ENCODE measurements at places on chromosomes 13 and 19.
A peak's percentile ranks its signal among the peaks of the same experiment; 100 is the strongest.

- DNase-seq, result no peak
These were observed 303.2 kb downstream of the TSHZ3 start for GRCh38 chr19:31046024-31046423.

- no peak for DNase-seq
These were observed 614.4 kb downstream of the LIG4 start for GRCh38 chr13:107600971-107601370.

- DNase-seq, result no peak
These were observed 1464.3 kb downstream of the UQCRFS1 start for GRCh38 chr19:27748551-27749152.

DNA sequence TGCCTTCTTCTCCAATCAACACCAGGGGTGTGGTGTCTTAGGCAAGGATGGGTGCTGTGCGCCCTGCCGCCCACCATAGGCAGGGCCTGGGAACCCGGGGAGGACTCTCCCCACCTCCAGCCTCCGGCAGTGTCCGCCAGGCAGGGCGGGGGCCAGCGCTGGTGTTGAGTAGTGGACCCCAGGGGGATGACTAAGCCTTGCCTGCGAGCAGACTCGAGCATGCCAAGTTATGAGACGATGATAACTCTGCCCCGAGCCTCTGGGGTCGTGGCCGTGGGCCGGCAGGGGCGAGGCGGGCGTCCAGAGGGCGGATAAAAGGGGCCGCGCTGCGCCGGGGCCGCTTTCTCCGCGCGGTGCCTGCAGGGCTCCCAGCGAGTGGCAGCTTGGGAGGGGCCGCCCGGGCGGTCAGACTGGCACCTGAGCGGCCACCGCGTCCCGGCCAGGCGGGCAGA lies at the start of gene MEDAG:
MEDAG (plus strand) TSS at position 340 of the 452 bp plus-strand sequence. CDS start 245 bp downstream, outside the sequence.
- no peak for DNase-seq

DNA sequence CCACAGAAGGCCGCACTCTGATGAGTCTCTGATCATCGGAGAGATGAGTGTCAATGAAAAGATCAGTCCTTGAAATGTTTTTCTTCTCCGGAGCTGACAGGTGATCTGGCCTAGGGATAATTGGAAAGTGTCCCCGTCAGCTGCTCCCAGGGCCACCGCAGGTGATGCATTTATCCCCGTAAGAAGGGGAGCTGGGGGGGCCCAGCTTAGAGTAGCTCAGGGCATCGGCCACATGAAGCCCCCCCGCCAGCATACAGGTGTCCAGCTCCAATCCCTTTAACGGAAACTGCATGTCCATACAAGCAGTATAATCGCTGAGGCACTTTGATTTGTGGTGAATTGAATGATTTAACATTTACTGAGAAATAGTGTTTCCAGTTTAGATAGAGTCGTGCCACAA lies 27.7 kb downstream of the ATP4B start:
- no peak for DNase-seq

GRCh38 chr19:45179072-45179891 lies 698 bp downstream of the BLOC1S3 start:
- peak; percentile 70 for DNase-seq

DNA sequence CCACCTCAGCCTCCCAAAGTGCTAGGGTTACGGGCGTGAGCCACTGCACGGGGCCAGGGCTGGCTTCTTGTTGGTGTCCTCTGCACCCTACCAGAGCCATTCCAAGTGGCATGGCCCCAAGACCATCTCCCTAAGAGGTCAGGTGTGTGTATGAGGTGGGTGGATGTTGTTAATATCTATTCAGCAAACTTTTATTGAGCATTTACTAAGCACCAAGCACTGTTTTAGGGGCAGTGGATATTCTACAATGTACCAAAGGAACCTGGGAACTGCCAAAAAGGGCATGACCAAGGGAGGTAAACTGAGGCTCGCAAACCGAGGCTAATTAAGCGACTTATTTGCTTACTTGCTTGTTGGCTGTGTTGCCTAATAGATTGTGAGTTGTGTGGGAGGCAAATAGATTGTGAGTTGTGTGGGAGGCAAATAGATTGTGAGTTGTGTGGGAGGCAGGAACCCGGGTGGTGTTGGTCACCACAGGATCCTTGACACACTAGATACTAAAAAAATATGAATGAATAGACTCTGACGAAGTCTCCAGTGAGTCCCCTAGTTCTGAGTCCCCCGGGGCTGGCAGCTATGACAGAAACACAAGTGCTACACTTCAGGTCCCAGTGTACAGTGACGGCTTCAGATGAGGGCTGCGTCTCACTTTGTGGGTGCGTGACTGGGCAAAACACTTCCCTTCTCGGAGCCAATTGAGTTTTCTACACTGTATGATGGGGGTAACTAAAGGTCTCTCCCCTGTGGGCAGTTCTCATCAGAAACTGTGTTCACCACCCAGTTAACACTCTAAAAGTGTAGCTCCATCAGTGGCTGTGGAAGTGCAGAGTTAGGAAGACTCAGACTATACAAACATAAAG lies 5.0 kb upstream of the BICRA start:
- DNase-seq, result no peak

DNA sequence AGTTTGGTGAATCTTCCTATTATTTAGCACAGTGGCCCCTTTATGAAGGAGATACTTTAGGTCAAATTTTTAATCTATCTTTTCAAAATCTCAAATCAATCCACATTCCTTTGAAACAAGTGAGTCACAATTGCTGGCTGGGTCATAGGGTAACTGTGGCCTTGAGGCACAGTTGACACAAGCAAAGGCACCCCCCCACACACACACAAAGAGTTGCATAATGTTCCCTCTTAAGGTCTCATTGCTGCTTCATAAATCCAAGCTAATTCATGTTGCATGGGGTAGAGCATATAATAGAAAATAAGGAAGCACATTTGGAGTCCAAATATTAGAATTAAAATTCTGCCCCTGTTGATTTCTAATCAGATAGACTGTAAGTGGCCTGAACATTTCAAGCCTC lies 171.5 kb downstream of the DLEU7 start:
- no peak for DNase-seq

DNA sequence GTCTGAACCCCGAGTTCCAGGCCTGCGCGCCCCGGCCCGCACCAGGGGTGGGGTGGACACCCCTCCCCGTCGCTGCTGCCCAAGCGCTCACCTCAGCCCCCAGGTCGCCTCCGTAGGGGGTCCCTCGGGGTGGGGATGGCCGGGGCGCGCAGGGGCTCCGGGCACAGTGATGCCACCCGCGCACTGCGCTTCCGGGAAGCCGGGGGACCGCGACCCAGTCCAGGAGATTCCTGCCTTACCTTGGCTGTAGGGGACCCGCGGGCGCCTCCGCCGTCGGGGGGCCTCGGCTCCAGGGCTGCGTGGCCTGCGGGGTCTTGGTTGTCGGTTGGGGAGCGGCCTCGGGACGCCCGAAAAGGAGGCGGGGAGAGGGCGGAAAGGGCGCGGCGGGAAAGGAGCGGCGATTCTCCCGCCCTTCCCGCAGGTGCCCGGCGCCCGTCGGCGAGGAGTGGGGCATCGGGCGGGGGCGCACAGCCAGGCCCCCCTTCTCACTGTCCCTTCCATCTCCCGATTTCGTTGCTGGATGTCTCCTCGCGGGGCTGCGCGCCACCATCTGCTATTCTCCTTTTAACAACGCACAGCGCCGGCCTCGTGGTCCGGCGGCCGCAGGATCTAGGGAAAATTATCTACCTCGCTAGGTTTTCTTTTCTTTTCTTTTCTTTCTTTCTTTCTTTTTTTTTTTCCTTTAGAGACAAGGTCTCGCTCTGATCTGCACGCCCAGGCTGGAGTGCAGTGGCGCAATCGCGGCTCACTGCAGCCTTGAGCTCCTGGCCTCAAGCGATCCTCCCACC lies at the start of gene KEAP1:
KEAP1 (minus strand) TSS at position 355 of the 788 bp plus-strand sequence. CDS start 3,323 bp downstream, outside the sequence.
- peak; percentile 71 for DNase-seq

GRCh38 chr19:51469629-51470028 lies 8.7 kb upstream of the CEACAM18 start:
- no peak for DNase-seq

DNA sequence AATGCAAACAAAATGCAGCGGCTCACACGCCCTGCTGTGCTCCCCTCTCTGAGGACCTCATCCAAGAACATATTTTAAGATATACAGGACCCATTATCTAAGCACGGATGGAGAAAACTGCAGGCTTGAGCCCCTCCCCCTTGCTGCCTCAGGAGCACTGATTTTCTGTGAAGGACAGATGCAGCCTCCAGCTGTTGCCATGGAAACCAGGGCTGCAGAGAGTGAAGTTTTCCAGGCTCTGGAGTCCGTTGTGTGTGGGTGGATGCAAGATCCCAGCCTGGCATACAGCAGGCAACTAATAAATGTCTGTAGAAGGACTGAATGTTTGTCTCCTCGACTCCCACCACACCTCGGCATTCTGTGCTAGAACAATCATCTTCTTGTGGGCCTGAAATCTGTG lies 105.6 kb upstream of the PEG3 start:
- no peak for DNase-seq

- DNase-seq, result peak; percentile 6
These were observed 15.3 kb downstream of the WDFY2 start for GRCh38 chr13:51599444-51600176.

DNA sequence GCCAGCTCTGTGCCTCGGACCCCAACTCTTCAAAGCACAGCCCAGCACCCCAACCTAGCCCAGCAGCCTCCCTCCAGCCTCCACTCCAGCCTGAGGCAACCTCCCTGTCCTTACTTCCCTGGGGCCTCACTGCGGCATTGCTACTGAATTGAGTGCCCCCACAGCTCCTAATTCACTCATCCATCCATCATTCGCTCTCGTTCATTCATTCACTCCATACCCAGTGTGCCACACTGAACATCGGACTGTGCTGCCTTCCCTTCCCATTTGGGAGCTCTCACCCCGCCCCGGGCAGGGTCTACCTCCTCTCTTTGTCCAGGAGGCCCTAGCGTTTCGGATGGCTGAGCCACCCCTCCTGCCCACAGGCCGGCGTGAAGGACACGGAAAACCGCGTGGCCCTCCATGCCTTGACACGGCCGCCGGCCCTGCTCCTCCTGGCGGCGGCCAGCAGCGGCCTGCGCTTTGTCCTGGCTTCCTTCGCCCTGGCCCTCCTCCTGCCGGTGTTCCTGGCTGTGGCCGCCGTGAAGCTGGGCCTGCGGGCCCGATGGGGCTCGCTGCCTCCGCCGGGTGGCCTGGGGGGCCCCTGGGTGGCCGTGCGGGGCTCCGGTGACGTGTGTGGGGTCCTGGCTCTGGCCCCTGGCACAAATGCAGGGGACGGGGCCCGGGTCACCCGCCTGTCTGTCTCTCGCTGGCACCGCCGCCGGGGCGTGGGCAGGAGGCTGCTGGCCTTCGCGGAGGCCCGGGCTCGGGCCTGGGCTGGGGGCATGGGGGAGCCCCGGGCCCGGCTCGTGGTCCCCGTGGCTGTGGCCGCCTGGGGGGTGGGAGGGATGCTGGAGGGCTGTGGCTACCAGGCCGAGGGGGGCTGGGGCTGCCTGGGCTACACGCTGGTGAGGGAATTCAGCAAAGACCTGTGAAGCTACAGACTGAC lies 1.3 kb downstream of the NAT14 start:
- DNase-seq, result no peak

- no peak for DNase-seq
These were observed 452.6 kb upstream of the KLF12 start for GRCh38 chr13:74586847-74587246.

DNA sequence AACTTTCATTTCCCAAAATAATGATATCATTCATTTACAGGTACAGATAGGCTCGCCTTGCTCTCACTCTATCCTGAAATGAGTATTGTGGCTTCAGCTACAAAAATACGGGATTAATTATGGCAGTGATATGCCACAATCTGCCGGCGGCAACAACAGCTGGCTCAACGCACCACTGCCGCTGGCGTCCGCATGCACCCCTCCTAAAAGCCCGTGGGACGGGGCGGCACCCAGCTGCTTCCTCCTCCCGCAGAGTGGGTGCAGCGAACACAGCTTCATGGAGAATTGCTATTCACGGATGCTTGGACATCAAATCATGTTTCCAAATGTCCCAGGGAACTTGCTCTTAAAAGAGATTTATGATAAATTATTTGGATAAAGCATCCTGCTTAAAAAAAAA lies 266.8 kb downstream of the TEX29 start:
- no peak for DNase-seq

DNA sequence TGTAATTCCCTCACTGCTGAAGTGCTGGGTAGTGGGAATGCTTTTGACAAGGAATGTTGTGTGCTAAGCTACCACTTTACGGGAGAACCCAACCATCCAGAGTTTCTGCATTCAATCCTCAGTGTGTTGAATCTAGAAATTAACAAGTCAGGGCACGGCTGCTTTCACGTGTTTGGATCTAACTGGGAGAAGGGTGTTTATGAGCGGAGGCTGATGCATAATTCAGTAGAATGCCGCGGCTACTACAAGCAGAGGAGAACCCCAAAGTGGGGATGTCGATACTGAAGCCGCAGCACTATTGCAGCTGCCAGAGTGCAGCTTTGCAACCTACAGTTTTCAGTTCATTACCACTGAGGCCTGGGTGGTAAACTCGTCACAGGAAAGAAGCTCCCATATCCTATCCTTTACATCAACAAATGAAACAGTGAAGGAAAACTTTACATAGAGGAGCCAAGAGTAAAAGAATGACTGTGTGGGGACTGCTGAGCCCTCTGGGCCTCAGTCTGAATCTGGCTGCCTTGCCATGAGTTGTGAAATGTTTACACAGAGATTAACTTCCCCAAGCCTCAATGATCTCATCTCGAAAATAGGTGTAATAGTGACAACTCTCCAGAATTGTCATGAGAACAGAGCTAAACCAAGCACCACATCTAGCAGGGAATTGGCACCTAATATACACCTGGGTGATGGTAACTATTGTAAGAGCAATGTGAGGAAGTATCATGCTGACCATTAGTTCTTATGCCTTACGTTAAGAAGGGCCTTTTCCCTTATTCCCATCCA lies 531.7 kb downstream of the MYO16 start:
- no peak for DNase-seq

GRCh38 chr19:30742406-30742938 lies 370.3 kb downstream of the ZNF536 start:
- DNase-seq, result no peak

GRCh38 chr19:4896372-4896771 lies 6.3 kb downstream of the ARRDC5 start:
- DNase-seq, result no peak

DNA sequence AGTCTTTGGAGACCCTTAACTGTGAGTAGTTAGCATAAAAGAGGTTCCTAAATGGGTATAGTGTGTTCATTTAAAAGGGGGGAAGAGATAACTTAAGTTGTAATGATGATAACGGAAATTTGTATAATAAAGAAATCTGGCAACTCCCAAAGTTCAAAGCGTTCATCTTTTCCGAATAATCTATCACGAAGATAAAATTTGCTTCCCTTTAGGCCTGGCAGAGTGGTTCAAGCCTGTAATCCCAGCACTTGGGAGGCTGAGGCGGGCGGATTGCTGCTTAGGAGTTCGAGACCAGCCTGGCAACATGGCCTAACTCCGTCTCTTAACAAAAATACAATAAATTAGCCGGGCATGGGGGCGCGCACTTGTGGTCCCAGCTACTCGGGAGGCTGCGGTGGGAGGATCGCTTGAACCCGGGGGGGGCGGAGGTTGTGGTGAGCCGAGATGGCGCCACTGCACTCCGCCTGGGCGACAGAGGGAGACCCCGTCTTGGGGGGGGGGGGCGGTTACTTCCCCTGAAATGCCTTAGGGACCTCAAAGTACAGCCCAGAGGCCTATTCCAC lies 934 bp downstream of the N4BP2L2 start:
- DNase-seq, result peak; percentile 10

GRCh38 chr13:106560821-106561220 lies 7.1 kb downstream of the ARGLU1 start:
- no peak for DNase-seq

- peak; percentile 88 for DNase-seq
These were observed 17.9 kb downstream of the DEDD2 start for GRCh38 chr19:42199440-42200115.
